ENCODE measurements at places on chromosomes 6 and 20.

DNA sequence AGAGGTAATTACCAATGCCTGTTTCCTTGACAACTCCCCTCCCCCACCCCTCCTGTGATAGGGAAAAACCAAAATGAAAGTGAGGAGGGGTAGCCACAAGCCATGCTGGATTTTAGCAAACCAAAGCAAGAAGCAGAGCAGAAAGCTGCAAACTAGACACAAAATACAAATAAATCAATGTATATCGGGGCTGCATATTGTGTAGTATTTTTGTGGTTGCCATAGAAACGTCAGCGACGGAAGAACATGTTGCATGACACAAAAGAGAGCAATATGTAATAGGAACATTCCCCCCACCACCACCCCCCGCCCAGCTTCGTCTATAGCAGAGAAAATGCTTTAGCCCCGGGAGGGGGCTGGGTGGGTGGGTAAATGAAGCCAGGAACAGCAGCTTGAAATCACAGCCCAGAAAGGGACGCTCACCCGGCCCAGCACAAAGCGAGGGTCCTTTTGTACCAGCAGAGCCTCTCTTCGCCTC, 548 bp downstream of the AGPAT4 start:
- peak; percentile 52 for DNase-seq

DNA sequence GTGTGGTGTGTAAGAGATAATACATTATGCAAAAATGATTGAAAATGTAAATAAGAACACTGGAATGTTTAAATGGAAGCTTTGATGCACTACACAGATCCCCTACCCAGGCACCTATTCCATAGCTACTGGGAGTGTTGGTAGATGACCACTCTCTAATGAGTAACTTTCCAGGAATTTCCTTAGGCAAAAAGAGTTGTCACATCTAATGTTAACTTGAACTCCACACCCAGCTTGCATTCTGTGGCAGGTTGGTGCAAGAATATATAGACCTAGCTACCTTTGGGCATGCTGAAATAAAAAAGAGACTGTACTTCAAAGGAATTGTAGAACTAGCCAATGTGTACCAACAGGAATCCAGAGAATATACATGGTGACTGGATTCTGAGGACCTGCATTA, 1254.2 kb upstream of the EYS start:
- DNase-seq: no peak

DNA sequence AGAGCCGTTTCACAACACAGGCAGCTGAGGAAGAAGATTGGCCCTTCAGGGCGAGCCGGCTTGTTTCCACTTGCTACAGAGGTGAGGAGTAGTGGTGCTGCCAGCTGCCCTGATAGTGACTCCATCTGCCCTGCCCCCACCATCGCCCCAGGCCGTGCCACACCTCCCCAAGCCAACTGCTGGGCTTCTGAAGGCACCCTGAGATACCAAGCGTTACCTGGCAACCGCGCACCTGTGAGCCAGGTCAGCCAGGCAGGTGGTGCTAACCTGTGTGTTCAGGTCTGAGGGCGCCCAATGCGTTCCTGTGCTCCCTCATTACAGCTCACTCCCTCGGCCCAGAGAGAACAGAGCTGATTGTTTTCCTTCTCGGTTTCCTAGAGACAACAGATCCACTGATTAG, 299.1 kb upstream of the ID4 start:
- DNase-seq: no peak

DNA sequence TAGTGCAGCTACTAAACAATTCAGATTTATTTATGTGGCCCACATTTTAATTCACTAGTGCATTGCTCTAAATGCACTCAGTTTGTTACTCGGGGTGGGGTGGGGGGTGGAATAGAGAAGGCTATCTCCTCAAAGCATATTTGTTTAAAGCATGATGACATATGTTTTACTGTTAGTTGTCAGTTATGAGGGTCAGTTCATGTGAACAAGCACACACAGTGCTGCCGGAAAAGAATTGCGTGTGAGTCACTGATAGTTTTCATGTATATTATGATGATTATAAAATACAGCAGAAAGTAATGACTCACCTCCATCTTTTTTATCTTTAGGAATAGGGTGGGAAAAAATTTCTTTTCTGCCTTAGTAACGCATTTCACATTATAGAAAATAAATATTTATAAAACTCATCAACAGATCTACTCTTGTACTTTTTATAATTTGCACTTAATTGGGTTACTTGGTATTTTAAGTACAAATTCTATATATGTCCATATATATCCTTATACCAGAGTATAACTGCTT, 42.2 kb upstream of the STXBP5 start:
- no peak for DNase-seq

GRCh38 chr6:166567107-166567506, 19.4 kb downstream of the RAMACL start:
- DNase-seq: no peak

DNA sequence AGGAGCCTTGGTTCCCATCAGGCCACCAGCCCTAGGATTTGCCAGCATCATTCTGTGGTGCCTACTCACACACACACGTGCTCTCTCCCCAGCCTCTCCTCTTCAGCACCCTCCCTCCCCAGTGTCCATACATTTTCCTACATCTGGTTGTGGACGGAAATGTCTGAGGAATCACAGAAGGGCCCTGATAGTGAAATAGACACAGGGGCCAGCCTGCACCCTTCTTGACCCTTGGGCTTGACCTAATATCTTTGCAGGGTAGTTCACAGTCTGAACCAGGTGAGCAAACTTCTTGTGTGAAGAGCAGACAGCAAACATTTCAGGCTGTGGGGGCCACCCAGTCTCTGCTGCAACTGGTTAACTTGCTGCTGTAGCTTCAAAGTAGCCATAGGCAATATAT, 108.5 kb upstream of the NXT1 start:
- no peak for DNase-seq

DNA sequence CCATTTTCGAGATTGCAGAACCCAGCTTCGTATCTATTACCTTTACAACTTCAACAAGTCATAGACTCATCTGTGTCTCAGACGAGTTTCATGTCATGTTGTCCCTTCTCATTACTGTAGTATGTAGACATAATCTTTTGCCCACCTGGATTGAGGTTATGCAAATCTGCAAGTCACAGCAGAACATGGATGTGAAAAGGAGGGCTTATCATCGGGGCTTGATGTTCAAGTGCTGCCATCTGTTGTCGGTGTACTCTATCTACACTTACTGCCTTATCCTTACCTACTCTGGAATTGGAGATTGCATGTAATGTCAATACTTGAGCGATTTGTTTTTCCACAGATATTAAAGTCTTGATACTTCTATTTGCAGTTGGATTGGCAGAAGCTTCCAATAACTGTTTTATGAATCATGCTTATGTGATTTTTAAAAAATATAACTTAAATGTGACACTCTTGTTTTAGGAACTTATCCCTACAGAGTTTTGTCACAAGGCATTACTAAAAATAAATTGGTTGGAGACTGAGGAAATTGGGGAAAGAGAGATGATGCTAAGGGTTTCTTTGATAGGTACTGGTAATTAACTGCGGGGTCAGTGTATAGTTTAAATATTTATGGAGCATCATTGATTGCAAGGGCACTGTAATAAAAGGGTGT, 3.0 kb upstream of the GOPC start:
- DNase-seq: peak; percentile 91

DNA sequence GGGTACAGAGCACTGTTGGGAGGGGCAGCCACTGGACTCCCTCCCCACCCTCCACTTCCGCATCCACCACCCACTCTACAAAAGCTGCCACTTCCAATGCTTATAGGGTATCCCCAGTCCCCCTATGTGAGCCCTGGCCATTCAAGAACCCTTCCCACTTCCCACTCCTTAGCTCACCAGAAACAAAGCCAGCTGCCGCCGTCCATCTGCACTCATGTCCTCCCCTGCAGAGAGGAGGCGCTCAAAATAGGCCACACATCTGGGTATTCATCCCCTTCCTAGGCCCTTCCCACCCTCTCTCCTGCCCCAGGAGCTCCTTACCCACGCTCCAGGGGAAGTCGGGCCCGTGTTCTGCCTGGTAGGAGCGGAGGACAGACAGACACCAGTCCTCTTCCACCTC, 6.5 kb upstream of the LY6G5C start:
- DNase-seq: no peak

DNA sequence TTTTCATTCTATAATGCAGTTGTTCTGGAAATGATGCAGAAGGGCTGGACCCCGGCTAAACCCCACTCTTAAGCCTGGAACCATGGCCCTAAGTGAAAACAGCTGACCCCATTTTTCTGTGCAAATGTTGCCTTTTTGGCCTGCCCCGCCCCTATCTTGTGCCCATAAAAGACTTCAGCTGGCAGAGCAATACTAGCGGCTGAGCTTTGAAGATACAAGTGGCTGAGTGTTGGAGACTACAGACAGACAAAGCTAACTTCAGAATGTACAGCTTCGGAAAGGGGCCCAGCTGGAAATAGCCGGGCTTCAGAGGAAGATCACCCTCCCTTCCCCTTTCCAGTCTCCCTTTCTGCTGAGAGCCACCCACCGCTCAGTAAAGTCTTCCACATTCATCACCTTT, 258.6 kb upstream of the SPTLC3 start:
- DNase-seq: no peak

- no peak for DNase-seq
Measured at GRCh38 chr20:53087037-53087777, 115.0 kb downstream of the TSHZ2 start.

DNA sequence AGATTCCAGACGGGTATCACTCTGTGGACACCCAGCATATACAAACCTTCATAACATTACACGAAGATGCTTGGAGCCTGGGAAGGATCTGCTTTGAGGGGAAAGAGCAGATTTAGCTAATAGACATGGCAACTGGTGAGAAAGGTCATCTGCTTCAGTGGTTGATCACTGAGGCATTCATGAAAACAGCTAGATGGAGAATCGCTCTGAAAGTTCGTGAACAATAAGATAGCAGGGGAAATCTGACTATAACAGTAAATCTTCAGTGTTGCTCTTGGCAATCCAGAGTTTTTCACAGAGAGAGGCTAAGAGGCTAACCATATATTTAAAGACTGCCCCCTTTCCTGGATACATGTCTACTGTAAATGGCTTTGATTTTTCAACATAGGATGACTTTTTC, 245.3 kb downstream of the FARS2 start:
- DNase-seq: no peak

DNA sequence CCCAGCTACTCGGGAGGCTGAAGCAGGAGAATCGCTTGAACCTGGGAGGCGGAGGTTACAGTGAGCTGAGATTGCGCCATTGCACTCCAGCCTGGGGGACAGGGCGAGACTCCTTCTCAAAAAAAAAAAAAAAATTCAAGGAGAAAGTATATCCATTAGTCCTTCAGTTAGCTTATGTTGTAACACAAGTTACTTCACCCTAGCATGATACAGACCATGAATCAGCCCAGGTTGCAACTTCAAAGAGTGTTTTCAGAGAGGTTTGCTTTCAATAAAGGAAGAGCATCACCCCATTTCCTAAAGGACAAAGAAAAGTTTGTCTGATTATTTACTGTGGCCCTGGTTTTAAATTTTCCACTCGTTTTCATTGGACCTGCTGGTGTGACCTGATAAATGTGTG, 73.0 kb downstream of the SERAC1 start:
- no peak for DNase-seq

DNA sequence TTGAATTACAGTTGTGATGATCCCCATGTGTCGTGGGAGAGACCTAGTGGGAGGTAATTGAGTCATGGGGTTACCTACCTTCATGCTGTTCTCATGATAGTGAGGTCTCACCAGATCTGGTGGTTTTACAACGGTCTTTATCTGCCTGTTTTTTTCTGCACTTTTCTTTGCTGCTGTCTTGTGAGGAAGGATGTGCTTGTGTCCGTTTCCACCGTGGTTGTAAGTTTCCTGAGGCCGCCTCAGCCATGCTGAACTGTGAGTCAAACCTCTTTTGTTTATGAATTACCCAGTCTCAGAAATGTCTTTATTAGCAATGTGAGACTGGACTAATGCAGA, 6.5 kb upstream of the RANBP9 start:
- no peak for DNase-seq

- DNase-seq: no peak
Measured at GRCh38 chr20:57451431-57451794, 60.2 kb downstream of the RBM38 start.

GRCh38 chr6:118864341-118865099, 29.4 kb upstream of the ASF1A start:
- no peak for DNase-seq

DNA sequence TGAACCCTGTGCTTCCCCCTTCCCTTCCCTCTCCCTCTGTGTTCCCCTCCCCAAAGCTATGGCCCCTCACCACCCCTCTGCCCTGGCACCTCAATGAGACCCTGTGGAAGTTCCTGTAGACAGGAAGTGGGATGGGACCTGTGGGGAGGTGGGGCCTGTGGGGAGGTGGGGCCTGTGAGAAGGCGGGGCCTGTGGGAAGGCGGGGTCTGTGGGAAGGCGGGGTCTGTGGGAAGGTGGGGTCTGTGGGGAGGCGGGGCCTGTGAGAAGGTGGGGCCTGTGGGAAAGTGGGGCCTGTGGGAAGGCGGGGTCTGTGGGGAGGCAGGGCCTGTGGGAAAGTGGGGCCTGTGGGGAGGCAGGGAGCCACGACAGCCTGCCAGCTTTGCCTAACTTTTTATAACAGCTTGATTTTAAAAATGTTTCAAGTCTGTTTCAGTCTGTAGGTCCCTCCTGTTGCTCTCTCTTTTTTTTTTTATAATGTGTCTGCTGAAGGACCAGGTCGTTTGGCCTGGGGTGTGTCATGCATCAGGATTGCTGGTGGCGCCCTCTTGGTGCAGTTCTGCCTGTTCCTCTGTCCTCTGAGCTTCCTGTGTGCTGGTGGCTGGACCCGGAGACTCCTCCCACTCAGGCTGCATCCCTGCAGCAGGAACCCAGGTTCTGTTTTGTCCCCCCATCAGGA, 70.5 kb upstream of the SLCO4A1 start:
- no peak for DNase-seq

DNA sequence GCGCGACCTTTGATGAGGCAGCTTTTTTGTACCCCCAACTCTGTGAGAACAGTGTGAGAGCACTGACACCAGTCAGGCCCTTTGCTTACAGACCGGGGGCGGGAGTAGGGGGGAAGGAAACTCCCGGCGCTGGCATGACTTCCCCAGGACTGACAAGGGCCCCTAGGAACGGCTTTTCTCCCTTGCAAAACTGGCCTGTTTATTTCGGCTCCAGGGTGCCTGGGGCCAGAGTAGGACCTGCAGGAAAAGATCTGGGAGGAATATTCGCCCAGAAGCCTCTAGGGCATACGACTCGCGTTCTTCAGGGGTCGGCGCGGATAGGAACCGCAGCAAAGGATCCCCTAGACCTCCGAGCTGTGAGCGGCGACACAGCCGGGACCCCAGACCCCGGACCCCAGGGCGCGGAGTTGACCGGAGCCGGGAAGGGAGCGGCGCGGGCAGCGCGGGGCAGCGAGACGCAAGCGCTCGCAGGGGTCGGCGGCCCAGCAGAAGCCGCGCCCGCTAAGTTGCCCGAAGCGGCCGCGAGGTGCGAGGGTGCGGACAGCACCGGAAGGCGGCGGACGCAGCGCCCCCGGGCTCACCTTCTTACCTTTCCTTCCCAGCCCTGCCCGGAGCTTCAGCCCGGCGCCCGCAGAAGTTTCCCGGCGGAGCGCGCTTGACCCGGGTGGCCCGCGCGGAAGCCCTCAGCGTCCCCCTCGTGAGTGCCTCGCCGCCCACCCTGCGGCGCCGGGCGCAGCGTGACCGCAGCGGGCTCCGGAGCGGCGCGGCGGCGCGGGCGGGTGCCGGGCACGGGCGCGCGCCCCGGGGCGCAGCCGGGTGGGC, at the start of gene POPDC3:
Gene POPDC3, minus strand, starts transcription at position 771 of the 822 bp plus-strand sequence. CDS start 18,105 bp downstream, outside the sequence.
- DNase-seq: peak; percentile 22
